ENCODE measurements at places on chromosomes 12 and 14.

- no peak for DNase-seq
These were observed 14.1 kb downstream of the ABCD2 start for GRCh38 chr12:39605501-39605900.

DNA sequence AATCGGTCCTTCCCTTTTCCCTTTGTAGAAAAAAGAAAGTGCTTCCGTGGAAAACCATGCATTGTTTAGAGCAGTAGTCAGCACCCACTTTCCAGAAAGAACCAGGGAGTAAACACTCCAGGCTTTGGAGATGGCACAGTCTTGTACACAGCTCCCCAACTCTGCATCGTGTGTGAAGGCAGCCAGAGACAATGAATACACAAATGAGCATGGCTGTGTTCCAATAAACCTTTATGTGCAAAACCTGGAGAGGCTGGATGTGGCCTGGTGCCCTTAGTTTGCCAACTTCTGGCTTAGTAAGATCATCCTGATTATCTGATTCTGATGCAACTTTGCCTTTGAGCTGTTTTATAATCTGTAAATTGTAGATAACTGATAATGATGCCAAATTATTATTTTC is 463.4 kb upstream of the TMEM132C start:
- DNase-seq: no peak

- DNase-seq: no peak
These were observed 186.2 kb downstream of the SYNE2 start for GRCh38 chr14:64038841-64039542.

DNA sequence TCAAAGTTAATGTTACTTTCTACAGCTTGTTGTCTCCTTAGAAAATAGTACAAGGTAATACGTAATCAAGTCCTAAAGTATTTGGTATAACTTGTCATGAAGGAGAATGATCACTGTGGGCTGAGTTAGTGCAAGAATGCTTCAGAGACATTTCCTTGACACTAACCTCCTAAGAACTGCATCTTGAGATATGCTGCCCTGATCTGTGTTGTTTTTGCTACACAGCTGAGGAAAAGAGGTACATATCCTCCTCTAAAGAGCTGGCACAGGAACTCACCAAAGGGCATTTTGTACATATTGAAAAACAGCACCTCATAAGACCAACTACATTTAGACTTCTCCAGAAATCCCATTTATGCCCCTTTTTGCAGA is 28.7 kb downstream of the RAP1B start:
- no peak for DNase-seq

DNA sequence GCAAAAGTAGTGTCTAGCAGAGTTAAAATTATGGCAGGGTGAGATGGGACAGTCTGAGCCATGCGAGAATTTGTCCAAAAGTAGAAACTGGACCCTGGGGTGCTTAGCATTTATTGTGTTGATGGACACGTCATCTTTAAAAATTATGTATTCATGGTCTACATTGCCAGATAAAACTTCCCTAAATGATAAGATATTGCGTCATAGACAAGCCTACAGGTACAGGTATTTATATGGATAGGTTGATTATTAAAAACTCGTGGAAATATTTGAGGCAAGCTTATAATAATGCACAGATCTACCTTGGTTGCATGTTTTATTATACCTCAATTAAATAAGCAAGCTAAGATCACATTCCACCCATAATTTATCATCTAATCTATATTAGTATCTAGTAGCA is 196.0 kb upstream of the PDZRN4 start:
- DNase-seq: no peak

DNA sequence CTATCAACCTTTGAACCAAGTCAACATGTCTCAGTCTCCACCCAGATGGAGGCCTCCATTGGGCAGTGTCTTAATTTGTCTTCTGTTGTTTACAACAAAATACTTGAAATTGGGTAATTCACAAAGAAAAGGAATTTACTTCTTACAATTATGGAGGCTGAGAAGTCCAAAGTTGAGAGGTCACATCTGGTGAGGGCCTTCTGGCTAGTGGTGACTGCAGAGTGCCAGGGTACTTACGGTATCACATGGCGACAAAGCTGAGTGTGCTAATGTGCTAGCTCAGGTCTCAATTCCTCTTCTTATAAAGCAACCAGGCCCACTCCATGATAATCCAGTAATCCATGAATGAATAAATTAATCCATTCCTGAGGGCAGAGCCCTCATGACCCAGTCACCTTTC is 4.7 kb downstream of the NID2 start:
- no peak for DNase-seq

DNA sequence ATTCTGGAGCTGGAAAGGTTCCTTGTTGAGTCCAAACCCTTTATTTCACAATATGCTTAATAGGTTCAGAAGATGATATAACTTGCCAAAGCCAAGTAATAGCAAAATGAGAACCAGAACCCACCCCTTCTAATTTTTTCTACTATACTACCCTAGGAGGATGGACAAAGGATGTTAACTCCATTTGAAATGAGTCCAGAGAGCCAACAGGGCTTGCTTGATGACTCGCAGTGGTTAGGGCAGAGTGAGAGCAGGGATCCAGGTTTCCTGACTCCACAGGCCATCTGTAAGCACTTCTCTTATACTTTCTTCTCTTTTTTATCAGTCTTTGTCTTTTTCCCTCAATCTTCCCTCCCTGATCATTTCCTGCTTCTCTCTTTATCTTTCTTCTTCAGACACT is 668.1 kb downstream of the MED13L start:
- DNase-seq: no peak

- DNase-seq: no peak
These were observed 261.9 kb downstream of the RAD51B start for GRCh38 chr14:68081489-68081888.

DNA sequence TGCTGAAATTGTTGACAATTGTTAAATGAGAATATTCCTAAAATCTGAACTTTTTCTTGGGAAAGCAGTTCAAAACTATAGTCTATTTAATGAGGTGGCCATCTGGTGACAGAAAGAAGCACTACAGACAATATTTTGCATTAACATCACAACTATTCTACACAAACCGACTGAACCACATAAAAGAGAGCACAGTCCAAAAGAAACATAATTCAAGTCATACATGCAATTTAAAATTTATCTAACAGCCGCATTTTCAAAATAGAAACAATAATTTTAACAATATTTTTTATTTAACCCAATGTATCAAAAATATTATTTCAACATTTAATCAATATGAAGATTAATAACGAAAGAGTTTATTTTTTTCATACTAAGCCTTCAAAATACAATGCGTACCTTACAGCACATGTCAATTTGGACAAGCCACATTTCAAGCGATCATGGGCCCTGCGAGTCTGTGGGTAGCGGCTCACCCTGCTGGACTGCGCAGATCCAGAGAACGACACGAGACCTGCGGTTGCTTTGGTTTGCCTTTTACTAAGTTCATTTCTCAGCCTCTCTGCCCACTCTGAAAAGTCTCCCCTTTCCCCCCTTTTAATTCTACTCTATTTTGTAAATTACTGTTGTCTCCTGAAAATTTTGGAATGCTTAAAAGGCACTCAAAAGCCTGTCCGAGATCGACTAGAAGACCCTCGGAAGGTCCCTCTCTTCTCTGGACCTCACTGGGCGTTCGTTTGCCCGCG is 947 bp upstream of the LRRC9 start:
- no peak for DNase-seq

DNA sequence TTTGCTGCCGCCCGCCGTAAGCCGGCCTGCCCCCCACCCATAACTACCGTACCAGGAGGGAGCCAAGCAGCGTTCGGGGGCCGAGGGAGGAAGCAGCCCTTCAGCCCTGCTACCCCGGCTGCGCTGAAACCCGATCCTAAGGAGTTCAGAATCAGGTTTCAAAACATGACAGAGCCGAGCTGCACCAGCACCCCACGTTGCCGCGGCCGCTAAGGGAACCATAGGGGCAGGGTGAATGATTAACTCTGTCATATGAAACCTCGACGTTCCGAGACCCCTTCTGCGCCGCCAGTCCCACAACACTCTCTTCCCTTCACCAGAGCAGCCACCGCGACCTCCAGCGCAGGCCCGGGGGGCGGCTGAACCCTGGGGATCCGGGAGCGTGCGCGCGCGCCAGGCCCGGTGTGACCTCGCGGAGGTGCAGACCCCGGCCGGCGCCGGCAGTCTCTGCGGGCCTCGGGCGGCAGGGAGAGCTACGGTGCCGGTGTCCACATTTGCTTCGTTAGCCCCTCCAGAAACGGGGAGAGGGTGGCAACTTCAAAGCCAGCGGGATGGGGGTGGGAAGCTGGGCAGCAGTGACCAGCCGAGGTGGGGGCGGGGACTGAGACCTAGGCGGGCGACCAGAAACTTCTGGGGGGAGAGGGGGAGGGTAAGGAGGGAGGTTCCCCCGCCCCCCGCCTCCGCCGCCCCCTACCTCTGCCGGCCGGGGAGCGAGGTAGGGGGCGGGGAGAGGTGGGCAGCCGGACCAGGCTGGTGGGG is 1.6 kb downstream of the SIX4 start:
- DNase-seq: no peak

GRCh38 chr12:113161415-113162016 is 12.0 kb downstream of the CFAP73 start:
- DNase-seq: no peak

DNA sequence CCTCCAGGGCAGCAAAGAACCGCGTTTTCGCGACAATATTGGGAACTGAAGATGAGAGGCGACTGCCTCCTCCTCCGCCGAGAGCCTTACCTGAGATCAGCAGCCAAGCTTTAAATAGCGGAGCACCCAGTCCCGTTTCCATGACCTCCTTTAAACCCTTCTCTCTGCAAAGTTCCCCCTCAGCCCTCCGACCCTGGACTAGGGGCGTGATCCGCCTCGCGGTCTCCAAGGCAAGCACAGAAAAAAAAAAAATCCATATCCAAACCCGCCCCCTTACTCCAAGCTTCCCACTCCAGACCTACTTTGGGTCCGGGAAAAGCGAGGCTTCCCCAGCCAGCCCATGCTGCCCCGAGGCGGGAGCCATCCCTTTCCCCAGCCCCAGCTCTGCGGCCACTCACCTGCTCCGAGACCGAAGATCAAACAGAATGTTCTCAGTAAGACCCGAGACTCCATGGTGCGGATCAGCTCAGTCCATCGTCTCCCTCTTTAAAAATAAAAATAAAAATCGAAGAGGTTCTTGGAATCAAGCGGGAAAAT is 630 bp downstream of the NELL2 start:
- DNase-seq: no peak

DNA sequence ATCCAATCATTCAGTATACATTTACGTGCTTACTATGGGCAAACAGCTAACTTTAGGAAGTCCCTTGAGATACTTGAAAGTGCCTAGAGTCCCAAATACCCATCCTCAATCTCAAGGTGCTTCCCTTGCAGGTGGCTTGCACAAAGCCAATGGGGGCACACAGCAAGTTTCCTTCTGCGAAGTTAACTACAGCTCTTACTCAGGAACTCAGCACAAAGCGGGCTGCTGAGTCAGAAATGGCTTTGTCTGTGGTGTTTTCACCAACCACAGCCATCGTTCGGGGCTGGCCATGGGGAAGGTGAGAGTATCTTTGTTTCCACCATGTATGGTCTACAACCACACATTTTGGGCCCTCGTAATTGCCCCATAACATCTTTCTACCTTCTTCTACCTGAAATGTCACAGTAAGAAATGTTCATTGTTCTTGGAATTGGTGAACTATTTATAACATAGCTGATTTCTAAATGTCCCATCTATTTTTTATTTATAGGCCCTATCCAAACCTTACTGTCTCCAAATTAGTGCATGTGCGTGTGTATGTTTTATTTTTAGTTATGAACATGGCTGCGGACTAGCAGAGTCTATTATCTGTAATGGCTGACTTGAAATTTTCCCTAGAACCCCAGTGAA is 13.9 kb downstream of the MFAP5 start:
- DNase-seq: peak; percentile 4

DNA sequence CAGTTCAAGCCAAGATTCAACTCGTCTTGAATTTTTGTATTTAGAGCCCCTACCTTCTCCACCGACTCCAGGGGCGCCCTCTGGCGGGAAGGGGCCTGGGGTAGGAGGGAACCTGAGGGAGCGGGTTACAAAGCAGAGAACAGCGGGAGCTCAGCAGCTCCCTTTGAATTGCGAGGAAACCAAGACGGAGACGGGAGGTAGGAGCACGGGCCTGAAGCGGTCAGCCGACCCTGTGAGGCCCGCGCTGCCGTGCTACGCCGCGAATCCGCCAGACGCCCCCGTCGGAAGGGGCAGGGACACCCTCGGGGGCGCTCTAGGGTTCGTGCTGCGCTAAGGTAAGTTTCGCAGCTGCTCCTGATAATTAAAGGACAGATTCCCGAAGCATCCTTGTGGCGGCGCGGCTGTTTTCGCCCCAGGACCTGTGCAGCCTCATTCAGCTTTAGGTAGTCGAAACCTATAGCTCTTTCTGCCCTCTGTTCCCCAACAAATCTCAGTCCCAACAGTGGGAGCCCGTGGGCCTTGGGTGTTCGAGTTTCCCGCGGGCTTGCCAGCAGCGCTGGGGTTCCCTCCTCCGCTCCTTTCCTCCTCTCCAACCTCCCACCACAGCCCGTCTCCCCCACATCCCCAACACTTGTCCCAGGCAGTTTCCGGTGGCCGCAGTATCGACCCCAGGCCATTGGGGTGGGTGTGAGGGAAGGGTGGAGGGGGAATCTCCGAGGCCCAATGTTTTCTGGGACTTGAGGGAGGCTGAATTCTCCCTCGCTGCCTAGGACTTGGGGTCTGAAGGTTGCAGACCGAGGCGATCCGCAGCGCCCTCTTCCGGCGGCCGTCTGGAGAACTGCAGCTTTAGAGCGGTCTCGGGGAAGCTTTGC is 5.1 kb upstream of the NKX2-1 start:
- no peak for DNase-seq

- no peak for DNase-seq
These were observed 44.6 kb downstream of the TRAFD1 start for GRCh38 chr12:112169966-112170365.

DNA sequence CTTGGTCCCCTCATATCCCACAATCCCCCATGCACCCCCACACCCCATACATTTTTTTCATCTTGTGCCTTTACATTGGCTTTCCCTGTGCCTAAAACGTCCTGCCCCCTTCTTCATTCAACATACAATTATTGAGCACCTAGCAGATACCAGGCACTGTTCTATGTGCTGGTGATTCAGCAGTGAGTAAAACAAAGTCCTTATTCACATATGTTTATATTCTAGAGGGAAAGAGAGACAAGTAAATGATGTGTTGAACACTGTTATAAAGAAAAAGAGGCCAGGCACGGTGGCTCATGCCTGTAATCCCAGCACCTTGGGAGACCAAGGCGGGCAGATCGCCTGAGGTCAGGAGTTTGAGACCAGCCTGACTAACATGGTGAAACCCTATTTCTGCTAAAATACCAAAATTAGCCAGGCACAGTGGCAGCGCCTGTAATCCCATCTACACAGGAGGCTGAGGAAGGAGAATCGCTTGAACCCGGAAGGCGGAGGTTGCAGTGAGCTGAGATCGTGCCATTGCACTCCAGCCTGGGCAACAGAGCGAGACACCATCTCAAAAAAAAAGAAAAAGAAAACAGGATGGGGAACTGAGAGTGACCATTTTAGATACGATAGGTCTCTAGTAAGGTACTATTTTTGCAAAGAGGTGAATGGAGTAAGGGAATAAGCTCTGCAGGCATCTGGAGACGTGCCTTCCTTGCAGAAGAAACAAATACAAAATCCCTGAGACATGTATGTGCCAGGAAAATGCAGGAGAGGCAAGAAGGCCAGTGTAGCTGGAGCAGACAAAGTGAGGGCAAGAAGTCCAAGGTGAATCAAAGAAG is 12.2 kb downstream of the SLC7A7 start:
- DNase-seq: no peak

GRCh38 chr14:28303248-28303647 is 463.3 kb upstream of the FOXG1 start:
- DNase-seq: no peak

GRCh38 chr14:75996488-75996887 is 10.9 kb downstream of the IFT43 start:
- no peak for DNase-seq

- no peak for DNase-seq
These were observed 103.9 kb downstream of the SUDS3 start for GRCh38 chr12:118480235-118480634.

Data from CD4-positive, alpha-beta T cell treated with Interleukin-12 subunit alpha and Interleukin-12 subunit beta, for 1 hour (primary cell).